ENCODE measurements at places on chromosomes 2 and 18. TPM values are rescaled to one million over a fixed set of nuclear protein-coding genes. Genes with fewer than 3 reads are reported as not detected.
A peak's percentile ranks its signal among the peaks of the same experiment; 100 is the strongest.

IL1R1 gene
- total RNA-seq = 4.5 TPM

LRATD1 gene
- total RNA-seq = not detected

AOX1 gene
- 1.4 TPM for total RNA-seq

HOXD13 gene
- not detected for total RNA-seq

POTEI gene
- not detected for total RNA-seq

MARCO gene
- total RNA-seq = 0.47 TPM

RAB27B gene
- 3.0 TPM for total RNA-seq

GRCh38 chr2:46914578-46915230 lies 902 bp downstream of the MCFD2 start:
- no peaks in the 10 kb centered on the region for H3K36me3 ChIP-seq
- H3K27ac ChIP-seq = no peak overlapping the region
- DNase-seq = no peak
- H3K27me3 ChIP-seq = no peaks in the 10 kb centered on the region
- peak overlapping the region; percentile 93 for H3K4me3 ChIP-seq

DNA sequence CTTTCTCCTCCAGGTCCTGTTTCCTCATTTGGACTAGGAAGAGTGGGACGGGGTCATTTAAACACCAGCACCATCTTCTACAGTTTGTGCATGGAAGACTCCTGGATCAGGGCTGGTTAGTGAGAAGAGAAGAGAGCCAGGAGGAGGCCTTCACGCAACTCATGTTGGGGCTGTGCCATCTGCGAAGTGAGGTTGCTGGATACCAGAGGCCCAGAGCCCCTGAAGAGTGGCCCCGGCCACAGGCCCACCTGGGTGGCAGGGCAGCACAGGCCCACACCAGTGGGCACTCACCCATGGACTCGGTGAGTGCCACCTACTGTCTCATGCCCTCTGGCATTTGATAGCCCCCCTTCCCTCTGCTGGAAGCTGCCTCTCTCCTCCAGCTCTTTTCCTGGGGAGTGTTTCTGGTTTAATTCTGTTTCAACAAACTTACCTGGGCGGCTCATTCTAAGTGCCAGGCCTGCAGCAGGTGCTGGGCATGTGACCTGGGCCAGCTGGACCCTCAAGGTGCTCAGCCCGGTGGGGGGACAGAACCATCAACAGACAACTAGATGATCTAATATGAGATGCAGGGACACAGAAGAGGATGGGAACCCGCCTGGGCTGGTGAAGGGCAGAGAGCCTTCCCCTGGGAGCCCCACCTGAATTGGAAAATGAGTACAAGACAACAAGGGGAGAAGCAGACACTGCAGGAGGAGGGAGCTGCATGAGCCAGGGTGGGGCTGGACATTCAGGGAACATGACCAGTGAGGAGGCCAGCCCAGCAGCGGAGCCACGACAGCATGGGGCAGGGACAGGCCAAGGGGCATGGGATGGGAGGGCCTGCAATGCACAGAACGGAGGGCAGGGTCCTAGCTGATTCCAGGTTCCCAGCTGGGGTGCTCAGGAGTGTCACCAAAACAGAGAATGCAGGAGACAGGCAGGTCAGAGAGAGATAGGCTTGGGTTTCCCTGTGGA lies 70.6 kb downstream of the MARCO start:
- H3K36me3 ChIP-seq = no peaks in the 10 kb centered on the region
- H3K27me3 ChIP-seq = peaks cover 6% of the 10 kb centered on the region
- H3K27ac ChIP-seq = no peak overlapping the region
- no peaks in the 10 kb centered on the region for H3K4me1 ChIP-seq
- DNase-seq = no peak

DNA sequence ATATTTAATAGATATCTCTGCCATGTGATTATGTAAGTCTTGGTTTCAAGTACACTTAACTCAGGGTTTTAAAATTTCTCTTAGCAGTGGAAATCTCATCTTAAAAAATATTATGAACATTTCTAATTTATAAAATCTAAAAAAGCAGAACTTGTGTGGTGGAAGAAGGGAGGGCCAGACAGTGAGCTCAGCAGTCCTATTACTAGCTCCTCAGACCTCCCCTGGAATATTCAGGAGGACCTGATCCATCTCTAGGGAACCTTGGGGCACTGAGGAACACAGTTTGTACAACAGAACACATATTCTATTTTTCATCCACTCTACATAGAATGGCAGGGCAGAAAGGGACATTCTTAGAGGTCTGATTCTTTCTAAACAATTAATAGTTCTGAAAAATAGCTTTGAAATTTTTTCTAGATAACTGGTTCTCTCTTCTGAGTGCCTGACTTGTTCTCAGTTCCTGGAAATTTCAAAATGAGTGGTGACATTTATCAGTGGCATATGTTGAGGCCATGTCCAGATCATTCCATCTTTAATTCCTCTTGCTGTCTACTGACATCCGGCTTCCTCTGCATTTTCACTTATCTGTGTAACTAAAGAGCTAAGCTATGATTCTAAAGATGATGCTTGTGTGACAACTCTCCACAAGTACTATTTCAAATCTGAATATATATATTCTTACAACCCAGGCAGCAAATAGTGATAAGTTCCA lies 8.2 kb upstream of the MAP4K4 start:
- no peak overlapping the region for H3K4me3 ChIP-seq
- H3K36me3 ChIP-seq = no peaks in the 10 kb centered on the region
- H3K27me3 ChIP-seq = no peaks in the 10 kb centered on the region
- H3K4me1 ChIP-seq = peaks cover 8% of the 10 kb centered on the region
- H3K27ac ChIP-seq = no peak overlapping the region

DNA sequence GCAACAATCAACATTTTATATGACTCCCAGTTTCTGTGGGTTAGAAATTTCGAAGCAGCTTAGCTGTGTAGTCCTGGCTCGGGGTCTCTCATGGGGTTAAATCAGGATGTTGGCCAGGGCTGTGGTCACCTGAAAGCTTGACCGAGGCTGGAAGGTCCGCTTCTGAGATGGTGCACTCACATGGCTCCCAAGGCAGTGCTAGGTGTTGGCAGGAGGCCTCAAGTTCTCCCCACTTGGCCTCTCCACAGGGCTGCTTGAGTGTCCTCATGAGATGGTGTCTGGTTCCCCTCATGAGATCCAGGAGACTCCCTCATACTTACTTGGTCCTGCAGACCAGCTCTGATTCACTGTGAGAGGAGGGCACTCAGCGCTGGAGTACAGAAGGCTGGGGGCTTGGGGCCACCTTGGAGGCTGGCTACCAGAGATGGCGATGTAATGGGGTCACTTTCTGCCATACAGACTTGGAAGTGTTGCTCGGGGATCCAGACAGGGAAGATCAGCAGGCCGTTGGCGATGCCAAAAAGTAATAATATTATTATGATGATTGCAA lies 98.8 kb downstream of the INHBB start:
- no peak for DNase-seq
- H3K4me1 ChIP-seq = peaks cover 13% of the 10 kb centered on the region
- no peak overlapping the region for H3K27ac ChIP-seq

DNA sequence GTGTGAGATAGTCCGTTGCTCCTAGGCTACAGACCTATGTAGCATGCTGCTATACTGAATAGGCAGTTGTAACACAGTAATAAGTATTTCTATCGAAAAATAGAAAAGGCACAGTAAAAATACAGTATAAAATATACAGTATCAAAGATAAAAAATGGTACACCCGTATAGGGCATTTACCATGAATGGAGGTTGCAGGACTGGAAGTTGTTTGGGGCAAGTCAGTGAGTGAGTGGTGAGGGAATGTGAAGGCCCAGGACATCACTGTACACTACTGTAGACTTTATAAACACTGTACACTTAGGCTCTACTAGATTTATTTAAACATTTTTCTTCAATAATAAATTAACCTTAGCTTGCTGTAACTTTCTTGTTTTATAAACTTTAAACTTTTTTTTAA lies 3.5 kb downstream of the MAP3K20 start:
- no peaks in the 10 kb centered on the region for H3K36me3 ChIP-seq
- no peak overlapping the region for H3K4me3 ChIP-seq
- DNase-seq = no peak
- H3K27ac ChIP-seq = no peak overlapping the region
- H3K27me3 ChIP-seq = no peaks in the 10 kb centered on the region
- H3K4me1 ChIP-seq = peaks cover 10% of the 10 kb centered on the region

DNA sequence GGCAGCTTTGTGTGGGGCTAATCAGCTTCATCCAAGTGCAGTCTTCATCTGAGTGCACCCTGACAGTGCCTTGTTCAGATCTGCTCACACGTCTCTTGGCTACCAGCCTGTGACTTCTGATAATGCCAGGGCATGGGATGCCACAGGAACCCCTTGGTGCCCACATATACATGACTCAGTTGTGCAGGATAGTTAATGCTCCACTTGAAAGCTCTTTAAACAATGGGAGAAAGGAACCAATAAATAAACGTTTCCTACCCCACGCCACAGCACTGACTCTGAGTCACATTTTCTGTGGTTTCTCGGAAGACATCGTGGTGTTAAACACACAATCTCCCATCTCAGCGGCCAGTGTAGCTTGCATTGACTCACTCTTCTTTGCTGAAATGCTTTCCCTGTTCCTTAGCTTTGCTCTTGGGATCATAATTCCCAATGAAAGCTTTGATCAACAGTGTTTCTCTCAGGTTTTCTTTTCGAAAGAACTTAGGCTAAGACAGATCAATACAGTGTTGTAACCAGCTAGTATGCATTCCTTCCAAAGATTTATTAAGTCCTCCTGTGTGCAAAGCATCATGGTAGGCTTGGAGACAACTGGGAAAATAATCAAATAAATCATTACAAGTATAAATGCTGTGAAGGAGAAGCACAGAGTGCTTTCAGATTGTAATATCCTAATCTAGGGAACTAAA lies 142.0 kb downstream of the COPS8 start:
- DNase-seq = no peak
- H3K4me1 ChIP-seq = no peaks in the 10 kb centered on the region
- no peaks in the 10 kb centered on the region for H3K36me3 ChIP-seq
- H3K27me3 ChIP-seq = no peaks in the 10 kb centered on the region
- H3K27ac ChIP-seq = no peak overlapping the region

DNA sequence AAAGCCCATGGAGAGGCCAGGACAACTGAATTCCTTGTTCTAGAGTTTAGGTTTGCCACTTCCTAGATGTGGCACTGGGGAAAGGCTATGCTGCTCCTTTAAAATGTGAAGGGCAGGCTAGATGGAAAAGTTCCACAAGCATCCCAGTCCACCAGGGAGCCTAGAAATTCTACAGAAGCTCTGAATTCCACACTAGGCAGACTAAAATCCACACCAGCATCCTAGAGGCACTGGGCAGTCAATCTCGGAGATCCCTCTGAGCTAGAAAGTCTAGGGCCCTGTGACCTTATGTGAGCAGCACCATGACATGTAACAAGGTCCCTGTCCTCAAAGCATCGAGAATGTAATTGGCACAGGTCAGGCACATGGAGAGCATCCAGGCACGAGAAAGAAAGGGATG lies 71.5 kb downstream of the LYPD1 start:
- DNase-seq = no peak
- H3K36me3 ChIP-seq = no peaks in the 10 kb centered on the region
- no peak overlapping the region for H3K27ac ChIP-seq
- H3K4me3 ChIP-seq = no peak overlapping the region

DNA sequence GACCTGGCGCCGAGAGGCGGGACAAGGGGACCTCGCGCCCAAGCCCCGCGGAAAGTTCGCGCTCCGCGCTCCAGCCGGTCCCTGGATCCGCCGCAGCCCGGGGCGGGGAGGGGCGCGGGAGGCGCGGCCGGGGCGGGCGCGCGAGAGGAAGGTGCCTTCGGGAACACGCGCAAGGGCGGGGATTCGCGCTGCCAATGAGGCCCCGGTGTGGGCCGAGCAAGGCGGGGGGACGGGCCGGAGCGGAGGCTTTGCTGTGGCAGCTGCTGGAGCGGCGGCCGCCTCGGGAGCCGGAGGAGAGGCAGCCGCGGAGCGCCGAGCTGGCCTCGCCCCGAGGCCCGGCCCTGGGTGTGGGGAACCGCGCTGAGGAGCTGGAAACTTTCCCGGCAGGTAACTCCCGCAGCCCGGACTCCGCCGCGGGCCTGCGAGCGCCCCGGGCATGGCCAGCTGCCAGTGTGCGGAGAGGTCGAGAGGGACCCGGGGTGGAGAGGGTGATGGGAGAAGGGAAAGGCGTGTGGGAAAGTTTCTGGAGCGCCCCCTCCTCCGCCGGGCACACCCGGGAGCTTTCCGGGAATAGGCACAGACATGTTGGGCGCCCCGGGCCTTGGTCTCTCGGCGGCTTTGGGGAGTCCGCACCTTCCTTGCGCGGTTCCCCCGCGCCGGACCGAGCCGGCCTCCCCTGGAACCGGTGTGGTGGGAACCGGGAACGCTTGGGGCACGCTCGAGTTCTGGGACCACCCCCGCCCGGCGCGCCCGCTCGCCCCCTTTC lies at the start of gene TANC1:
TSS of gene TANC1 (plus strand) at position 245 of the 766 bp plus-strand sequence. CDS start 97,271 bp downstream, outside the sequence.
- H3K27ac ChIP-seq = no peak within 1 kb of the TSS
- peak; percentile 14 for DNase-seq
- H3K4me3 ChIP-seq = peak within 1 kb of the TSS; percentile 91
- peaks cover 26% of the 10 kb centered on the region for H3K27me3 ChIP-seq

DNA sequence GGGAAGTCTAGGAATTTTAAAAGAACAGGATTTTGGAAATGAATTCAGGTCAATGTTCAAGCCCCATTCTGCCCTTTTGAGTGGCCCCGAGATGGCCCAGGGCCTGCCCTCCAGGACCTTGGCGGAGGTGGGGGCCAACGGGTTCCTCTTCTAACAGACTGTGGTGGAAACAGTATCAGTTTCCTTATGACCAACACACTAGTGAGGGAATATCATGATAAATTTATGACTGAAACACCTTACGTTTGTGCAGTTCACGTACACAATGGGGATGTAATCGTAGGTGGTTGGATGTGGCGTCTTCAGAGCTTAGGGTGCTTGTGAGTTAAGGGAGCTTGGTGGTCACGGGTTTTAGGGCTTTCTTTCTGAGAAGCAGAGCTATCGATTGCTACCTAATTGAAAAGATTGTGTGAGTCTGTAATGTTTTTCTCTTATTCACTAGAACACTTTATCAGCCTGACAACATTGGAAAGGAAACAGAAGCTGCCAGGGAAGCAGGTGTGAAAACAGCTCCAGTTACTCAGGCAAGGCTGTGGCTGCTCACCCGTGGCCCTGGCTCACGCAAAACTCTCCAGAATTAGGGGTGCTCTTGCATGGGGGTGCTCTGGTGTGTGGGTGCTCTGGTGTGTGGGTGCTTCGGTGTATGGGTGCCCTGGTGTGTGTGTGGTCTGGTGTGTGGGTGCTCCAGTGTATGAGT lies 165.3 kb downstream of the SNTG2 start:
- no peak overlapping the region for H3K27ac ChIP-seq
- no peak overlapping the region for H3K4me3 ChIP-seq
- peaks cover 5% of the 10 kb centered on the region for H3K4me1 ChIP-seq

DNA sequence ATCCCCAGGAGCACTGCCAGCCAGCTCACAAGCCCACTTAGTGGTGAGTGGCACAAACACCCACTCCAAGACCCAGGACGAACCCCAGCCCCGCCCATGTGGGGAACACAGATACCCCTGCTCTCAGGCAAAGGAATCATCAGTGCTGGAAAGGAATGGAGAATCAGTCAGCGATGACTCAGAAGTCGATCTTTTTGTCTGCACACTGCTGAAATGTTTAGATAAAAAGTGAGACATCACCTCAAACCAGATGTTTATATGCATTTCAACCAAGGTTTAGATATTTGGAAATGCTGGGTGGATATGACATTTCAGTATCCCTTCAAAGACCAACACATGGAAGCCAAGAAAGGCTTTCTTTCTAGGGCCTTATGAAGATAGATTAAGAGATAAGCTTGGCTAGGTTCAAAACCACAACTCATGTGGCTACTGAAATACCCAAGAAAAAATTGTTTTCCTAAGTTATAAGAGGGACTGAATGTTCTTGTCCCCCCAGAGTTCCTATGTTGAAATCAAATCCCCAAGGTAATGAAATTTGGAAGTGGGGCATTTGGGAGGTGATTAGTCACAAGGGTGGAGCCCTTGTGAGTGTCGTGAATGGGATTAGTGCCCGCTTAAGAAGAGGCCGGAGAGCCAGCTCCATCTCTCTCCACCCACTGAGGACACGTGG lies 43.7 kb downstream of the POU3F3 start:
- no peaks in the 10 kb centered on the region for H3K4me1 ChIP-seq
- no peaks in the 10 kb centered on the region for H3K27me3 ChIP-seq
- no peak overlapping the region for H3K4me3 ChIP-seq
- no peak overlapping the region for H3K27ac ChIP-seq
- no peaks in the 10 kb centered on the region for H3K36me3 ChIP-seq

Data from T-cell (primary cell).